Activated CD4-positive, alpha-beta memory T cell treated with anti-CD3 and anti-CD28 coated beads, Interleukin-2, amount 10 ng/mL, durations not matched to agents 7 days and 5 days (primary cell): ENCODE measurements at places on chromosomes 6 and 20. TPM values are rescaled to one million over a fixed set of nuclear protein-coding genes. Genes with fewer than 3 reads are reported as not detected.

GRCh38 chr6:33610067-33610466 is 11.1 kb upstream of the ITPR3 start:
- peaks cover 2% of the 10 kb centered on the region for H3K36me3 ChIP-seq
- H3K27ac ChIP-seq: no peak overlapping the region
- H3K4me1 ChIP-seq: peaks cover 6% of the 10 kb centered on the region
- no peak for DNase-seq
- H3K27me3 ChIP-seq: peaks cover 9% of the 10 kb centered on the region

DNA sequence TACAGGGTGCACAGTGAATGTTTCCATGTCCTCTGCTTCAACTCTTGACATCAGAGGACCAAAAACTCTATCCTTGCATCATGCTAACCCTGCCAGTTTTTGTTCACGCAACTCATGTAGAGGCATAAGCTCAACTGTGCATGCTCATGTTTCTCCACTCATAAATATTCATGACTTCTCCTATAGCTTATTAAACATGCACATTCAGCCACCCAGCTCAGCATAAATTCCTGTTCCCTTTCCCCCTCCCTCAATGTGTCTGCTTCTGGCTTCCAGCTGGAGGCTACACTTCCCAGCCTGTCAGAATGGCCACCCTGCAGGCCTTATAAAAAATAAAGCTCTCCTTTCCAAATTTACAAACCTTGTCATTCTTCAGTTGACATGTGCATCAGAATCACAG is 154.6 kb downstream of the KIF16B start:
- H3K4me3 ChIP-seq: no peak overlapping the region
- no peaks in the 10 kb centered on the region for H3K4me1 ChIP-seq
- H3K27ac ChIP-seq: no peak overlapping the region
- peaks cover 3% of the 10 kb centered on the region for H3K36me3 ChIP-seq

DNA sequence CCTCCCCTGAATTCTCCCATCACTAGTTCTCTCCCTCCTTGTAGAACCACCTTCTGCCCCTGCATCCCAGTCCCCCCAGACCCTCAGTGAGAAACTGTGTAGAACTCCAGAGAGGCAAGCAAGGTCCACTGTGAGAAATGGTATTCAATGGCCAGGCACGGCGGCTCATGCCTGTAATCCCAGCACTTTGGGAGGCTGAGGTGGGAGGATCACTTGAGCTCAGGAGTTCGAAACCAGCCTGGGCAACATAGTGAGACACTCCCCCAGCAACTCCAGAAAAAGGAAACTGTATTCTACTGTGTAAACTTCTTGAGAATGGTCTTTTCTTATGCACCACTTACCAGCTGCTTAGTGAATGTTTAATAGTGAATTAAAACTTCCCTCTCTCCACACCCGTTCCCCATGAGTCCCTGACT is 8.2 kb upstream of the CD83 start:
- no peak overlapping the region for H3K4me3 ChIP-seq
- peaks cover 37% of the 10 kb centered on the region for H3K27me3 ChIP-seq
- peaks cover 29% of the 10 kb centered on the region for H3K4me1 ChIP-seq
- no peak for DNase-seq
- H3K27ac ChIP-seq: no peak overlapping the region
- peaks cover 3% of the 10 kb centered on the region for H3K36me3 ChIP-seq

- DNase-seq: peak; percentile 24
- peaks cover 19% of the 10 kb centered on the region for H3K4me1 ChIP-seq
- H3K27me3 ChIP-seq: no peaks in the 10 kb centered on the region
- H3K36me3 ChIP-seq: peaks cover 40% of the 10 kb centered on the region
- peak overlapping the region; percentile 75 for H3K27ac ChIP-seq
These were observed 56.6 kb upstream of the SAMHD1 start for GRCh38 chr20:37007898-37008649.

- H3K36me3 ChIP-seq: peaks cover 8% of the 10 kb centered on the region
- no peaks in the 10 kb centered on the region for H3K27me3 ChIP-seq
- peak; percentile 69 for DNase-seq
These were observed 92.8 kb upstream of the BTN3A2 start for GRCh38 chr6:26272171-26272637.

GRCh38 chr6:10409233-10409721 is 5.6 kb downstream of the TFAP2A start:
- no peak for DNase-seq
- H3K4me3 ChIP-seq: peak overlapping the region; percentile 43
- no peak overlapping the region for H3K27ac ChIP-seq

DNA sequence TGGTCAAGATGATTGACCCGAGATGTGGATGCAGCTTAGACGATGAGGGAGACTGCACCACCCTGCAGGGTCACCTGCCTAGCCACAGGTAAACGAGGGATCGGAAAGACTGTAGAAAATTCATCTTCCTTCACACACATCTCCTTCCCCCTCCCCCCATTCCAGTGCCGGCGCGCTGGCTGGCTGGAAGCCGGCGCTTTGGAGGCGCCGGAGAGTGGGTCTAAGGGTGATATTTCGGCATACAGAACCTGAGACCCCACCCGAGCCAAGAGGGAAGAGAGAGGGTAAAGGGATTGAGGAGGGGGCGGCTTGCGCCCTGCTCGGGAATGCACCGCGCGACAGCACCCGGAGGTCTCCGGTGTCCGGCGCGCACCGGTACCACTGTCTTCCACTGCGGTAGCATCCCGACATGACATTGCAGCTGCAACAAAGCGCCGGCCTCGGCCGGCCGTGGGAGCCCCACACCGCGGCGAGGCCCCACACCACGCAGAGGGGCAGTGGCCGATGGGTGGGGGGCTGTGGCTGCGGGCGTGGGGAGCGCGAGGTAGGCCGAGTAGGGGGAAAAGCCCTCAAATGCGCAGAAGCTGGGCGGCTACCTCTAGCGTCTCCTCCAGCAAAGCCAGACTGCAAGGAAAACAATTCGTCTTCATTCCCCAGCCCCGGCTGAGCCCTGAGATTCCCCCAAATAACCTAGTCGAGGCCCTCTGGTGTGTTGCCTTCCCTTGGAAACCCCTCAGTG is 984 bp downstream of the TNFRSF21 start:
- H3K27ac ChIP-seq: no peak overlapping the region
- H3K4me3 ChIP-seq: peak overlapping the region; percentile 24
- H3K27me3 ChIP-seq: peaks cover 47% of the 10 kb centered on the region

DNA sequence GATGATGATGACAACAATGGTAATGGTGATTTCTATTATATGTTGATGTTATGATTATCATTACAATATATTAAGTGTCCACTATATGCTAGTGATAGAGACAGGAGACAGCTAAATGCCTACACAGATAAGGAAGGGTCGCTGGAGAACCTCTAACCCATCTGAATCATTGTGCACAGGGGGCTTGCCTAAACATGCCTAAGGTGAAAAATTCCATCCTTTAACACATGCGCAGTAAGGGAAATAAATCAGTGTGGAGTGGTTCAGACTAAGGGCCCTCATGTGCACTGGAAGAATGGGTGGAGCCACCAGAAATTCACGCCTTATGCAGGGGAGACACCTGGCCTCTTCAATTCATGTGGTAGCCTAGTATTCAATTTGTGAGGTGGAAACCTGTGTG is 120.4 kb downstream of the TPBG start:
- H3K27me3 ChIP-seq: no peaks in the 10 kb centered on the region
- no peak for DNase-seq
- no peak overlapping the region for H3K27ac ChIP-seq
- no peaks in the 10 kb centered on the region for H3K36me3 ChIP-seq
- H3K4me3 ChIP-seq: no peak overlapping the region
- no peaks in the 10 kb centered on the region for H3K4me1 ChIP-seq

DNA sequence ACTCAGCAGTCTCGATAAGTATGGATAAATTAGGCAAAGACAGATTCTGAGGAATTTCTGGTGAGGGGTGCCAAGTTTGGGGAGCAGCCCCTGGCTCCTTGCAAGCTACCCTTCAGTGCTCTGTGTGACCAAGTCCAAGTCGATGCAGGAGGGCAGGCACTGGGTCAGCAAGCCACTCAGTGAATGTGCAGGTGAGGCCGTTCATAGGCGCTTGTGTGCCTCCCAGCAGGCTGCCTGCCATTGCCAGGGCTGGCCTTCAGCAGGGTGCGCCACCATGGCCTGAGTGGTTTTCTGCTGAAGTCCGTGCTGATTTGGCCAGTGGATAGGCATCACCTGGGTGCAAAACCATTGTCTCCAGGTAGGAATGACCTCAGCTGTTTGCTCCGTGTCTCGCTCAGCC is 3.3 kb upstream of the GNRH2 start:
- H3K27ac ChIP-seq: peak overlapping the region; percentile 51
- no peaks in the 10 kb centered on the region for H3K27me3 ChIP-seq
- H3K4me1 ChIP-seq: peaks cover 23% of the 10 kb centered on the region

- H3K36me3 ChIP-seq: peaks cover 8% of the 10 kb centered on the region
- no peak overlapping the region for H3K27ac ChIP-seq
- H3K27me3 ChIP-seq: no peaks in the 10 kb centered on the region
- H3K4me1 ChIP-seq: peaks cover 31% of the 10 kb centered on the region
- H3K4me3 ChIP-seq: no peak overlapping the region
These were observed 118.3 kb downstream of the KCNQ5 start for GRCh38 chr6:72740135-72740534.

GRCh38 chr20:40291493-40292135 is 397.4 kb downstream of the MAFB start:
- no peak overlapping the region for H3K27ac ChIP-seq
- H3K4me3 ChIP-seq: no peak overlapping the region
- no peak for DNase-seq
- H3K4me1 ChIP-seq: no peaks in the 10 kb centered on the region

- no peak overlapping the region for H3K4me3 ChIP-seq
- H3K36me3 ChIP-seq: peaks cover 22% of the 10 kb centered on the region
- DNase-seq: no peak
- no peak overlapping the region for H3K27ac ChIP-seq
- no peaks in the 10 kb centered on the region for H3K27me3 ChIP-seq
These were observed 27.2 kb downstream of the MCUR1 start for GRCh38 chr6:13787137-13787536.

DNA sequence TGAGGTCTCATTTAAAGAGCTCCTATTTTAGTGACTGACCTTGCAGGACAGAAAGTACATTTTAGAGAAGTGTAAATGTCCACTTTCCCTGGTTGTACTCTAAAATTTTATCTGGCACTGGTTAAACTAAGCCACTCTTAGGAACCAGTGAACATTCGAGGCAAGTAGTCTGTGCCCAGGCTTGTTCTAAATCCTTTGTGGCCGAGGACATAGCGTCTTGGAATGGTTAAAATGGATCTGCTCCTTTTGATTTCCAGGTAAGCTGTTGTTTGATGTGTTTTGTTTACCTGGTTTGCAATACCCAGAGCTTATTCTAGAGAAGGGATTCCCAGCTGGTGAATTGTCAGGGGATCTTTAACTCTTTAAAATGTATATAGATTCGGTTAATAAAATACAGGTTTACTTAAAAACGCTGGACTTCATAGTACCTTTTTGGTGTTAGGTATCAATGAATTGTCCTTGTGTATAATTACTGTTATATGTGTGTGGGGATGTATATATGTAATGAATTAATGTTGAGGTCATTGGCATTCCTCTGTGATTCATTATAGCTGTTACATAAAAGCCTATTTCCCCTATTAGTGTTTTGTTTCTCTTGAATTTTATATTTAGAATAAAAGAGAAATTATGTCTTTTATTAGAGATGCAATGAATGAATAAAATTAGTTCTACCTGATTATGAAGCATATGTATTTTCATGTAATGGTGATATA is 15.8 kb downstream of the SNX9 start:
- H3K27me3 ChIP-seq: no peaks in the 10 kb centered on the region
- peaks cover 24% of the 10 kb centered on the region for H3K36me3 ChIP-seq
- no peak overlapping the region for H3K4me3 ChIP-seq
- no peak overlapping the region for H3K27ac ChIP-seq
- no peak for DNase-seq

GRCh38 chr6:14000901-14001300 is 76.1 kb downstream of the RNF182 start:
- DNase-seq: no peak
- H3K4me3 ChIP-seq: no peak overlapping the region

DNA sequence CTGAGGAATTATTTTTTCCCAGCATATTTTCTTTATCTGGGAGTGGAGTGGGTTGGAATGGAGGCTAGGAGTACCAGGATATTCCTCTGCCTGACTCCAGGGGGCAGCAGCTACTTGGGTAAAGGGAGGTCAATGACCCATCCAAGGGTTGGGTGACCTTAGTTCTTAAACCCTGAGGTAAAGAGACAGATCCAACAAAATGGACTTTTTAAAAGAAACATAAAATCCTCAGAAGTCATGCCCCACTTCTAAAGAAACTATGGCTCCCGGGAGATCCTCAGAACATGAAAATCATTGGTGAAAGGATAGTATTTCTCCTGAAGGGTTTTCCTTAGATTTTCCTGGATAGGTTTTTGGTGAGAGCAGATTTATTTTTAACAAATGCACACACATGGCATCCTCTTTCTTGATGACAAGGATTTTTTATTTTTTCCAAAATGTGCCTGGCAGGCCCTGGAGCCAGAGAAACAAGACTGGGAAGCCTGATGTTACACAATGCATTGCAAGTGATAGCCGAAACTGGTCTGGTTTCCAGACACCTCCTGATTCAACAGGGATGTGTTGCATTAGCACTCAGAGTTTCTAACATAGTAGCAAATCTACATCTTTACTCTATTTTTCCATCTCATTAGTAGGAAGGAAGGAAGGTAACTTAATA is 240.9 kb upstream of the BTBD3 start:
- H3K27ac ChIP-seq: no peak overlapping the region
- H3K4me1 ChIP-seq: no peaks in the 10 kb centered on the region
- DNase-seq: no peak
- no peak overlapping the region for H3K4me3 ChIP-seq

- H3K36me3 ChIP-seq: no peaks in the 10 kb centered on the region
- H3K27ac ChIP-seq: no peak overlapping the region
- H3K4me3 ChIP-seq: no peak overlapping the region
- DNase-seq: no peak
- H3K4me1 ChIP-seq: peaks cover 9% of the 10 kb centered on the region
- peaks cover 30% of the 10 kb centered on the region for H3K27me3 ChIP-seq
These were observed 14.4 kb upstream of the TREM2 start for GRCh38 chr6:41177287-41177686.

GRCh38 chr6:133871131-133871530 is 17.8 kb upstream of the TCF21 start:
- H3K4me3 ChIP-seq: no peak overlapping the region
- no peaks in the 10 kb centered on the region for H3K4me1 ChIP-seq
- no peak for DNase-seq
- H3K36me3 ChIP-seq: no peaks in the 10 kb centered on the region

- H3K27me3 ChIP-seq: peaks cover 19% of the 10 kb centered on the region
- no peaks in the 10 kb centered on the region for H3K36me3 ChIP-seq
- H3K4me1 ChIP-seq: no peaks in the 10 kb centered on the region
- no peak overlapping the region for H3K4me3 ChIP-seq
- no peak for DNase-seq
These were observed 21.6 kb downstream of the TCF15 start for GRCh38 chr20:588476-588875.

- H3K36me3 ChIP-seq: no peaks in the 10 kb centered on the region
- peaks cover 4% of the 10 kb centered on the region for H3K27me3 ChIP-seq
- H3K4me3 ChIP-seq: no peak overlapping the region
- no peaks in the 10 kb centered on the region for H3K4me1 ChIP-seq
- H3K27ac ChIP-seq: no peak overlapping the region
These were observed 88.2 kb upstream of the DST start for GRCh38 chr6:56730663-56731529.

The APMAP gene
- total RNA-seq: 46.5 TPM

The HEBP2 gene
- total RNA-seq: 69.5 TPM

The IL20RA gene
- not detected for total RNA-seq

The CTCFL gene
- not detected for total RNA-seq

The NOTCH4 gene
- 0.15 TPM for total RNA-seq

The CST2 gene
- total RNA-seq: not detected

The SLC24A3 gene
- total RNA-seq: not detected

The MYCT1 gene
- not detected for total RNA-seq

The BMP2 gene
- not detected for total RNA-seq

The RPS21 gene
- total RNA-seq: 1,764 TPM

The BANF2 gene
- total RNA-seq: not detected

The VIP gene
- total RNA-seq: not detected

The NKAIN2 gene
- not detected for total RNA-seq

The DSN1 gene
- total RNA-seq: 32.0 TPM

The PAX1 gene
- not detected for total RNA-seq
